Cortex of kidney (tissue), 1 donor: ENCODE measurements at places on chromosomes 4 and X.

DNA sequence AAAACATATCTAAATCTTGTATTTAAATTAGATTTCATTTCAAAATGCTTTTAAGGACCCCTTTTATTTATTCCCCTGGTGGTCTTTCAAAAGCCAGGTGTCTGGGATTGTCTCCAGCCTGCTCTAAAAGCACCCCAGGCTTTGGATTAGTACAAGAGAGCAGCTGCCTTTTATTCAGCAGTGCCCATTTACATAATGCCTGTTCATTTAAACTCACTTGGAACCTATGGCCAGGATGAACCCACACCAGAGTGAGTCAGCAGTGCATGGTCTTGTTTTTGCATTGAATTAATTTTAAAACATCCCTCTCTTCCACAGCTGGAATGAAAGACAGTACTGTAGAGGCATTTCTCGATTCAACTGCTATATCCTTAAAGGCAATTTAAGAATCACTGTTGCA is 64.1 kb upstream of the TENM3 start:
- DNase-seq: no peak

GRCh38 chr4:10007436-10007740 is 13.9 kb downstream of the SLC2A9 start:
- DNase-seq: no peak

DNA sequence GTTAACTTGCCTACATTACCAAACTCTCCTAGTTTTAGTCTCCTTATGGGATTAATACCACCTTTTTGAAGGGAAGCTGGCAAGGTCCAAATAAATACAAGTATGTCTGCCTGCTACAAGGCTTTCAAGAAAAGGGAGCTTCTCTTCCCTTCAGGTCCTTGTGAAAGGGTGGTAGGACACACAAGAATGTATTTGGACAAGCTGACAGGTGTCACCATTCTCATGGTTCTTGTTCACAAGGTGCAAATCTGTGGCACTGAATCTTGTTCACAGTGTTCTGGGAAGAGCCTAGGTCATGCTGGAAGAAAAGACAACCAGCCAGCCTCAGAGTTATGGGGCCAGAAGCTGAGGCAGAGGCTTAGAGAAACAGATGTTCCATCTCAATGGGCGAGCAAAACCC is 41.9 kb downstream of the GPC3 start:
- no peak for DNase-seq

DNA sequence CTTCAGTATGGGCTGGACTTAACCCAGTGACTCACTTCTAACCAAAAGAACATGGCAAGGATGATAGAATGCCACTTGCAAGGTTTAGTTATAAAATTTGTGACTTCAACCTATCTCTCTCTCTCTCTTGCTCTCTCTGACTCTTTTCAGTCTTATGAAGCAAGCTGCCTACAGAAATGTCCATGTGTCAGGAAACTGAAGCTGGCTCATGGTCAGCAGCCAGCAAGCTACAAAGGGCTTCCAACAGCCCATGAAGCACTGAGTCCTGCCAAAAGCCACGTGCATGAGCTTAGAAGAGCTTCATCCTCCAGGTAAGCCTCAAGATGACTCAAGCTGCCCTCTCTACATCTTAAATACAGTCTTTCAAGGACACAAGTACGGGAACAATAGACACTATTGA is 100.3 kb downstream of the HS3ST1 start:
- DNase-seq: no peak

GRCh38 chrX:50402886-50403285 is 67.7 kb downstream of the DGKK start:
- no peak for DNase-seq
